ENCODE measurements at places on chromosomes 2 and 18.

- no peak for DNase-seq
Observed at GRCh38 chr2:169038338-169038757, 7.2 kb upstream of the ABCB11 start.

DNA sequence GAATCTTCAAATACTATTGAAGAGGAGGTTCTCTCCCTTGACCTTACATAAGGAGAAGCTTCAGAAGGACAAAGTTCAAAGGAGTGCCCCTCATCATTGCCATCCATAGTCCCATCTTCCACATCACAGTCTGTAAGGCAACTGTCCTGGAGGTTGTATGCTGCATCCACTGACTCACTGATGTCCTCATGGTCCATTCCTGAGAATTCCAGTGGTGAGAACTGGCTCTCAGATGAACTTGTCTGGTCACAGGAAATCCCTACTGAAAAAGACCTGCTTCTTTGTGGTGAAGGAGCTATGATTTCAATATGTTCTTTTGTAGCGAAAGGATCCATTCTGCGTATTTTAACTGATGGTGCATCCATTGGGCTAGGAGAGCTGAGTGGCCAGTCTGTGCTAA lies 52.2 kb downstream of the EIF2AK3 start:
- no peak for DNase-seq

DNA sequence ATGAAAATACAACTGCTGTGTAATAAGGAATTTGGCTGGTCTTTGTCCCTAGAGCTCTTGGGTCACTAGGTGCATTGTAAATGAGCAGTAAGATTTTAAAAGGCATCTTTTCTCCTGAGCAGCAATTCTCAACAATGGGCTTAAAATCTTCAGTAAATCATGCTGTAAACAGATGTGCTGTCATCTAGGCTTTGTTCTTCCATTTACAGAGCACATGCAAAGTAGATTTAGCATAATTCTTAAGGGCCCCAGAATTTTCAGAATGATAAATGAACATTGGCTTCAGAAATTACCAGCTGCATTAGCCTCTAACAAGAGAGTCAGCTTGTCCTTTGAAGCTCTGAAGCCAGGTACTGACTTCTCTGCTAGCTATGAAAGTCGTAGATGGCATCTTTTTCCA lies 26.8 kb upstream of the SCRN3 start:
- DNase-seq, result no peak

GRCh38 chr2:121501554-121501953 lies 29.1 kb upstream of the RNU4ATAC start:
- DNase-seq, result no peak

- DNase-seq, result no peak
Observed at GRCh38 chr18:24103320-24104021, 35.4 kb upstream of the CABYR start.
